Activated naive CD4-positive, alpha-beta T cell treated with anti-CD3 and anti-CD28 coated beads for 36 hours (primary cell): ENCODE measurements at places on chromosomes 12 and 14. TPM values are rescaled to one million over a fixed set of nuclear protein-coding genes. Genes with fewer than 3 reads are reported as not detected.

Gene UNC79
- 0.07 TPM for total RNA-seq

Gene SOX5
- 0.41 TPM for total RNA-seq

Gene SSPN
- not detected for total RNA-seq

Gene TTLL5
- total RNA-seq, result 25.1 TPM

Gene KLRC3
- total RNA-seq, result not detected

Gene ZCRB1
- 79.5 TPM for total RNA-seq

Gene GPR84
- total RNA-seq, result 1.2 TPM

Gene TNFAIP2
- total RNA-seq, result 0.12 TPM

GRCh38 chr14:81449114-81449513 lies 49.0 kb upstream of the STON2 start:
- no peak for DNase-seq

GRCh38 chr12:114864837-114865551 lies 181.0 kb upstream of the TBX3 start:
- no peak for DNase-seq

DNA sequence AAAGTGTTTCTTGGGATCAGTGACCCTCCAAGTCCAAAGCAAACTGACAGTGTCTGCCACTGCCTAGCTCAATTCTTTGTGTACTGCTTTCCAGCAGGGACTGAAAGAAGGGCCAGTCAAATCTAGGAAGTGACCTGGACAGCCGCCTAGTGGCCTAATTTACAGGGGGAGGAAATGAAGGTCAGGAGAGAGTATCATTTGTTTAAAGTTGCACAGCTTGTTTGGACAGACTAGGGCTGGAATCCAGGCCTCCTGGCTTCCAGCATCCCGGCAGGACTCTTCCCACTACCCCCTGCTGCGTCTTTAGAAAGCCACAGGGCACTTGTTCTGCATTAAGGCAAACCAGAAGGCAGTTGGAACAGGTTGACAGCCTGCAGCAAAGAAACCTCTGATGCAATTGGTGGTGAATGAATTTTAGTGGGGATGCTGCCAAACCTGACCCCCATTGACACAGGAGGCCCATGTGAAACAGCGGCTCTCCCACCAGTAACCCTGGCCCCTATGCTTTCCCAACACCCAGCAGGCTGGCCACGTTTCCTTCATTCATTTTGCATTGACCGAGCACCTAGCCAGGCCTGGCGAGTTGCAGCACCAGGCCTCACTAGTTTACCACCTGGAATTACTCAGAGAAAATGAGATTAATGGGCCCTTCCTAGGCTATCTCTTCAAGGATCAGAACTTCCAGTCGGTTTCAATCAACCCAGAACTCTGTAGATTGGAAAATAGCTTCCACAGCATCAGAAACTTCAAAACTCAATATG lies 28.2 kb downstream of the GALNT16 start:
- DNase-seq, result no peak

GRCh38 chr14:37047996-37048395 lies 124.4 kb downstream of the SLC25A21 start:
- no peak for DNase-seq

DNA sequence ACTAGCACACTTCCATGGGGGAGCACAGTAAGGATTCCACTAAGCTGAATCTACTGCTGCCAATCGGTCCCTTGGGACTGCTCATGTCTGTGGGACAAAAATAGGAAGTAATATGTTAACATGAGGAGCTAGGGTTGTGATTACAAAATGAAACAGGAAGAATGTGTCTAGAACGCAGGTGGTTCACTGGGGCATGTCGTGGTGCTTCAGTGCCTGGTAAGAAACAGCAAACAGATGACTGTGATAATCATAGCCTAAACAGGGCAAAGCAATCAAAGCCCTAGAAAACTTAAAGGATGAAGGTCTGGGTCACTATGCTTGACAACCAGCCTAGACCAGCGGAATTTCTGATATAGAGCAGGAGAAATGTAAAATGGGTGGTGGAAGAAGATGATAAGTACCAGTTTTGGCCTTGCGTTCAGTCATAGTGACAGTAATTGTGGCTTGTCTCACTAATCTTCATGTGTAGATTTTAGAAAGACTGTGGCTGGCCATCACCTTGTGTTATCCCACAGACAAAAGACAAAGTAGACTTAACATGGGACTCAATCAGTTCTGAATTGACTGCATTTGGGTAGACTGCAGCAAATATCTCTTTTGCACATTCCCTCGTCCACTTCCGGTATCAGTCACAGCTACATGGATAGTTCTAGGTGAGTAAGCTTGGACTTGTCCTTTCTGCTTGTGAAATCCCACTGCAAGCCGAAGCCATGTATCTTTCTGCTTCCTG lies 51.4 kb downstream of the WASHC3 start:
- DNase-seq, result no peak

- DNase-seq, result no peak
Observed at GRCh38 chr12:115267464-115267863, 583.5 kb upstream of the TBX3 start.

- no peak for DNase-seq
Observed at GRCh38 chr14:36520601-36521525, 831 bp upstream of the NKX2-1 start.

DNA sequence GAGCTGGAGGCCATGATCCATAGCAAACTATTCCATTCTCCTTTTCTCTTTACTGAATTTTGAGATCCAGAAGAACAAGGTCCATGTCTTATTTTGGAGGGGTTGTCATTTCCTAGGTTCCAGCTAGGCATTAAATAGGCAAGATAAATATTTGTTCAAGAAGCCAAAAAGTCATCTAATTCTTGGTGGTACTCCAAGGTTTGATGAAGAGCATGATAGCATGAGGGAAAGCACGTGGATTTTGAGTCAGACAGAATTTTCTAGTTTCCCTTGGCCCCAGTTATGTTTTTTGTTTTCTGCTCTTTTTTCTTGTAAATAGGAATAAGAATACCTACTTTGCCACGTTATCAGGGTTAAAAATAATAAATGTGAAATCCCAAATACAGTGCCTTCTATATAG lies 25.5 kb upstream of the FRMD6 start:
- no peak for DNase-seq

GRCh38 chr12:108169708-108170107 lies 40.6 kb downstream of the WSCD2 start:
- no peak for DNase-seq

DNA sequence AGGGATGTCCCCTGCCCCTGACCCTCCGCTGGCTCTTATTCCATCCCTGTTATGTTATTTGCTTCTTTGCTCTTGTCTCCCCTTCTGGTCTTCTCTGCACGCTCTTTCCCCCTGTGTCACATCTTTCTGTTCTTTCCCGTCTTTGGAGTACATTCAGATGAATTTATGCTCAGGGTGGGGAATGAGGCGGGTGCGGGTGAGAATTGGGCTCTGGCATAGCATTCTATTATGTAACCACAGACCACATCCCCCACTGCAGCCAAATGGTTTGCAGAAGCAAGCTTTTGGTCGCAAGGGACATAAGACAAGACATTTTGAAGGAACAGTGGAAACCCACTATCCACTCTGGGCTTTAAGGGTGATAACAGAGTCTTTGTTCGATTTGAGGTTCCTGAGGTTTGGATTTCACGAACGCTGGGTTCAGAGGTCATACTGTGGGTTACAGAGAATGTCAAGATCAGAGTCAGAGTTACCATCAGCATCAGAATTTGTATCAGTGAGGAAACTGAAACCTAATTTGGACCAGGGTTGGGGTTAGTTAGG lies 3.8 kb downstream of the ENDOU start:
- no peak for DNase-seq

DNA sequence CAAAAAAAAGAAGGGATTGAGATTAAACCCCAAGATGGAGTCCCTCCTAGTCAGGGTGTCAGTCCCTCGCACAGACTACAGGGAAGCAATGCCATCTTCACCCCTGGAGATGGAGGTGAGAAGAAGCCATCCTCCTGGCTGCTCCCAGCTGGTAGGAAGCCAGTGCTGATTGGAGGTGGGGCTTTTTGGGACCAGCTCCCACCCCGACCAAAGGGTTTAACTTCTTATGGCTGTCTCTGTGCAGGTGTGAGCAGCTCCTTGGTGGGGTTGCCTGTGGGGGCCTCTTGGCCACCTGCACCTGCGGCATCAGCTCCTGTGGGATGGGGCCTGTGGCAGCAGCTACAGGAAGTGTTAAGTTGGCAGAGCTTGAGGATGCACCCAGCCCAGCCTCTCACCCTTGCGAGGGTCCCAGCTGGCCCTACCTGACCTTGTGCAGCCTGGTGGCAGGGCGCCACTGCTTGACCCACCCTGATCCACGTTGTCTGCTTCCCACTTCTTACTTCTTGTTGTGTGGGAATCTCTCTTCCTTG lies 3.8 kb upstream of the KRT86 start:
- DNase-seq, result no peak

DNA sequence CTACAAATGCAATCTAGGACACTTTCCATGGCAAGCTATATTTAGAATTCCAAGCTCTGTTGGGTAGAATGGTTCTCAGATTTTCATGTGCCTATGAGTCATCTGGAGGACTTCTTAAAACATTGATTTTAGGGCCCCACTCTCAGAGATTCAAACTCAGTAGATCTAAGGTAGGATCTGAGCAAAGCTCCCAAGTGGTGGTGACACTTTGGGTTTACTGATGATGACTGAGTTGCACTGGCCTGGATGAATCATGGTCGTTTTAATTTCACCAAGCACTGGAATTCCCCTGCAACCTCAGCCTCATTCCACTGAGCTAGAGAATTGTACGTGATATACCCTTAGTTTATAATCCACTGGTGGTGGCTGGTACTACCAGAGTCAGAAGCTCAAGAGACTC lies 86.5 kb downstream of the PPM1H start:
- DNase-seq, result peak; percentile 30

DNA sequence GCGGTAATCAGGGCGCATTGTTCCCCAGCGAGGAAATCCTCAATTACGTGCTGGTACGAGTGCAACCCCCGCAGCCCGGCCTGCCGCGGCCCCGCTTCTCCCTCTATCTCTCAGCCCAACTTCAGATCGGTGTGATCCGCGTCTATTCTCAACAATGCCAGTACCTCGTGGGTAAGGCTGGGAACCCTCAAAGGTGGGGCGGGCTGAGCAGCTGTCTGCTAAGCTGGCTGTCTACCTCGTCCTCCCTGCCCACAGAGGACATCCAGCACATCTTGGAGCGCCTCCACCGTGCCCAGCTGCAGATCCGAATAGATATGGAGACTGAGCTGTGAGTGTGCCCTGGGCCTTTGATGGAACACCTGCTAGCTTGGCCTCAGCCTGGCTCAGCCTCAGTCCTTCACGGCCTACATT lies 996 bp downstream of the REC8 start:
- no peak for DNase-seq

- DNase-seq, result no peak
Observed at GRCh38 chr14:57492859-57493258, 798 bp downstream of the CCDC198 start.

- no peak for DNase-seq
Observed at GRCh38 chr12:94012071-94012470, 136.3 kb upstream of the PLXNC1 start.
